ENCODE measurements at places on chromosomes 3 and 15.

- no peak for DNase-seq
Observed at GRCh38 chr3:64291345-64291744, 66.1 kb upstream of the PRICKLE2 start.

GRCh38 chr3:38141952-38142273, 3.5 kb downstream of the MYD88 start:
- no peak for DNase-seq

DNA sequence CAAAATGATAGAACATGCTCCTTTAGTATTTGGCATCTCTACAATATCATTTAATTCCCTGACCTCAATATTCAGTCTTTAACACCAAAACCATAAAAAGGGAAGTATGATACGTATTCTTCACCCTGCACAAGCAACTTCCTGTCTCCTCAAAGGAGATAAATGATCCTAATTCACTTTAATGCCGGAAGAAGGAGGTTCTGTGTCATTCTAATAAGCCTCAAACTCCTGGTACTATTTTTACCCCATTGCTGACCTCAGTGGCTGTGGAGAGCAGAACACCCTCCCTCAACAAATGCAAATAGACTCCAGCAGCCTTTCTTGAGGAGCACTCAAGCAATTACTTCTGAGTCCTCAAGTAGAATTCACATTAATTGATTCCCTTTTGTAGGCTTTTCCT, 173.3 kb downstream of the TMEM108 start:
- no peak for DNase-seq

DNA sequence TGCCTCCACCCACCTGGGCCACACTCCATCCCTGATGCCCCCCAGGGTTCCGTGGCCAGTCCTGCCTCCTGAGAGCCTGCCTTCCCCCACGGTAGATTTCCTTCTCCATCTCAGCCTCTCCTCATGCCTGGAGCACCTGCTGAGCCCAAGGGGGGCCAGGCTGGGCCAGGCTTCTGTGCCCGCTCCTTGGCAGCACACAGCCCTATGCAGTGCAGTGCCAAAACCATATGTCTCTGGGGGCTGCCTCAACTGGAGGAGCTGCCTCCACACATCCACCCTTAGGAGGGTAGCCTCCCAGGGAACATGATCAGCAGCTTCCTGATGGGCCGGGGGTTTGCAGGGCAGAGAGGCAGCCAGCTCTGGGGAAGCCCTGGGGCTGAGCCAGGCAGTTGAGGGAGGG, 24.6 kb upstream of the GATA2 start:
- DNase-seq: no peak

- DNase-seq: no peak
Observed at GRCh38 chr15:52068004-52068615, 44.5 kb downstream of the BCL2L10 start.

GRCh38 chr3:141231952-141232823, 563 bp downstream of the PXYLP1 start:
- DNase-seq: peak; percentile 20

- no peak for DNase-seq
Observed at GRCh38 chr3:108488631-108489030, 21.8 kb downstream of the MYH15 start.

DNA sequence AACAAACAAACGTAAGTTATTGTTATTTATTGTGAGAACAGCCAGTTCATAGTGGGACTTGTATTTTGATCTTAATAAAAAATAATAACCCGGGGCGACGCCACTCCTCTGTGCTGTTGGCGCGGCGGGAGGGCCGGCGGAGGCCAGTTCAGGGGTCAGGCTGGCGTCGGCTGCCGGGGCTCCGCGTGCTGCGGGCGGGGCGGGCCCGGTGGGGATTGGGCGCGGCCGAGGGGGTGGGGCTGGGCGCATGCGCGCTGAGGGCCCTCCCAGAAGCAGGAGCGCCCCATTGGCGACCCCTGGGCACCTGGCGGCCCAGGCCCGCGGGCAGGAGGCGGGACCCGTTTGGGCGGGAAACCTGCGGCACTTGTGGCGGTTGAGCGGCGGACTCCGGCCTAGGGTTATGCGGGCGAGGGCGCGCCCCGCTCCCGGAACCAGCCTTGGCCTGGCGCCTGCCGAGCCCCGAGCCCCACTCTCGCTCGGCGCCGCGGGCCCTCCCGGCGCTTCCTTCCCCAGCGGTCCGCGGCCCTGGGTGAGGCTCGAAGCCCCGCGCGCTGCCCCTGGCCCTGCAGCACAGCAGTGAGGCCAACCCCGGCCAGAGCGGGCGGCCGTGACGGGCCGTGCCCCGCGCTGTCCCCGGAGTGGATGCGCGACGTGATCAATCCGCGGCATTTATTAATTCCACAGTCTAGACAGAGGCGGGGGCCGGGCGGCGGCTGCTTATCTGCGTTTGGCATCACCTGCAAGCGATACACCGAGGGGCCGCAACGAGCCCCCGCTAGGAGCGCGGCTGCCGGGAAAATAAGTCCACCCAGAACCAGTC, 6.0 kb downstream of the ISL2 start:
- DNase-seq: peak; percentile 18

- DNase-seq: no peak
Observed at GRCh38 chr15:38228618-38229017, 24.0 kb upstream of the SPRED1 start.

- no peak for DNase-seq
Observed at GRCh38 chr15:85527895-85528294, 147.5 kb downstream of the AKAP13 start.

GRCh38 chr15:31563001-31563400, 236.4 kb downstream of the KLF13 start:
- DNase-seq: no peak

GRCh38 chr3:71583566-71584393, at the start of gene FOXP1:
TSS of gene FOXP1 (minus strand) at chr3:71583728. CDS start at chr3:71198381, 385,347 bp downstream.
- DNase-seq: peak; percentile 79

DNA sequence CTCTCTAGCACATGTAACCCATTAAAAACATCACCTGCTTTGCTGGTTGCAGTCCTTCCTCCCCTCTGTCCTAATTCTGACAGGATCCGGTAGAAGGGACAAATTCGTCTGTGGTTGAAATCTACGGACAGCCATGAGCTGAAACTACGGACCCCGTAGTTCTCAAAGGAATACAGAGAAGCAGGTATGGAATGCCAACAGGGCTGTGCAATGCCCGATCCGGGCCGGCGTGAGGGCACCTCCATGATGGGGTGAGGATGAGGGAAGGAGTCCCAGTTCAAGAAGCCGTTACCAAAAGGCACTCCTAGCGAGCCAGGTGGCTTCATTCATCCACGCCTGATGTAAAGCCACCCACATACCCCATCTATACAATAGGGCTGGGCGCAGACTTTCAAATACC, 160.0 kb upstream of the NSMCE3 start:
- no peak for DNase-seq

- no peak for DNase-seq
Observed at GRCh38 chr3:139676108-139676507, 1.7 kb downstream of the NMNAT3 start.

GRCh38 chr15:51065781-51066180, 28.9 kb downstream of the TNFAIP8L3 start:
- no peak for DNase-seq

- peak; percentile 93 for DNase-seq
Observed at GRCh38 chr15:76206325-76206976, 104.8 kb downstream of the ETFA start.

DNA sequence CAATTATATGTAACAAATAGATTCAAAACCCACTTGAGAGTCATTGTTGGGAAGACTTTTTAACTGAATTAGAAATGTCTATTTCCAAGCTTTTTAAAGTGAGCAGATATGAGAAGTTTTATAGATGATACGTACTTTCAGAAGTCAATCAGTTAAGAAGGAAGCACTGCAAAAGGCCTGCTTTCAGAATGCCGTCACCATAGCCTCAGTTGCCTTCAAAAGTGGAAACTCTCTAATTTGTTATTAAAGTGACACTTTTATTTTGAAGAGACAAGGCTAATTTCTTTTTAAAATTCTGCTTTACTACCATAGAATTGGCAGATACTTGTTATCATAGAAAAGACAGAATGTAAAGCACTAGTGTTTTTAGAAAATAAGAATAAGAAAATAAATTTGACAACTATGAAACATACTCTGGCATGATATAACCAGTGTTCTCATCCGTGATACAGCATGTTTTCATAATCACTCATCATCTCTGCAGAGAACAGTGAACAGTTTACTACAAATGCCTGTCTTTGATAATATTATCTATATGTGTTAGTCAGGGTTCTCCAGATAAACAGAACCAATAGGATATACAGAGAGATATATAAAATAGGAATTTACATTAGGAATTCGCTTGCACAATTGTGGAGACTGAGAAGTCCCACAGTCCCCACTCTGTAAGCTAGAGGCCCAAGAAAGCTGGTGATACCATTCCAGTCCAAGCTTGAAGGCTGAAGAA, 7.0 kb upstream of the PLD1 start:
- no peak for DNase-seq

DNA sequence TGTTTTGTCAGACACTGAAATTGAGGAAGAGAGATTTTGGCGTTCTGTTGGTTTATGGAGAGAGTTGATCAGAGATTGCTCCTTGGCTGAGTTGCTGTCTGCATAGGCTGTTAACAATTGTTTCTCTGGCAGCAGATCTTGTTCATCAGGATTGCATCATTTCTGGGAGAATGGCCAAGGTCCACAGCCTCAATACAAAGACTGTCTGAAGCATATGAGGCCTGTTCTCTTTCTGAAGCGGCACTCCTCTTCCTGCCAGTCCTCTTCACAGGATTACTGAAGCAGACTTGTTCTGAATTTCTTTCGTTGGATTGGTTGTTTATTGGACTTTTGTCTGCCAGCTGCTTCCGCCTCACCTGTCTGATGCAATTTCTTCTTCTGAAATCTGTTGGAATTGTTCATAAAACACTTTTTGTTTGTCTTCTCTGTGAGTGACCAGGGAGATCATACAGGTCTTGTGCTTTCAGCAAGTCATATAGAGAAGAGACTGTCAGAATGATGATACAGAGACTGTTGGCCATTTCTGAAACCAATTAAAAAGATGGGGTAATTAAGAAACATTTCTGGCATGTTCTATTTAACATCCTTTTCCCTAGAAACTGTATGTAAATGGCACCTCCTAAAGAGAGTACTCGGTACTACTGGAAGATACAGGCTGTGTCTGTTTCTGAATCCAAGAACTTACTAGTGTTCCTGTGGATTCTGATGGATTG, 25.5 kb downstream of the SETD5 start:
- DNase-seq: peak; percentile 92

- no peak for DNase-seq
Observed at GRCh38 chr15:96123028-96123400, 207.5 kb upstream of the NR2F2 start.

DNA sequence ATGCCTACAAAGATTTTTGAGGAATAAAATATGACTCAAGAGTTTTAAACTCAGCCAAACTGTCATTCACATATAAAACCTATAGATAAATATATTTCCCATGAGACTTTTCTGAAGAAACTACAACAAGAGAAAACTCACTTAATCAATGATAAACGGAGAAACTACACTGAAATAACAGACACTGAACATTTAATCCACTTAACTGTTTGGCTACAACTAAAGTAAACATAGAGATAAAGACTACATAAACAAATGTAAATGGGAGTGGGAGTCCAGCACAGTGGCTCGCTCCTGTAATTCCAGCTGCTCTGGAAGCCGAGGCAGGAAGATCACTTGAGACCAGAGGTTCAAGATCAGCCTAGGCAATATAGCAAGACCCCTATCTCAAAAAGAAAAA, 79.2 kb downstream of the MEX3B start:
- no peak for DNase-seq

DNA sequence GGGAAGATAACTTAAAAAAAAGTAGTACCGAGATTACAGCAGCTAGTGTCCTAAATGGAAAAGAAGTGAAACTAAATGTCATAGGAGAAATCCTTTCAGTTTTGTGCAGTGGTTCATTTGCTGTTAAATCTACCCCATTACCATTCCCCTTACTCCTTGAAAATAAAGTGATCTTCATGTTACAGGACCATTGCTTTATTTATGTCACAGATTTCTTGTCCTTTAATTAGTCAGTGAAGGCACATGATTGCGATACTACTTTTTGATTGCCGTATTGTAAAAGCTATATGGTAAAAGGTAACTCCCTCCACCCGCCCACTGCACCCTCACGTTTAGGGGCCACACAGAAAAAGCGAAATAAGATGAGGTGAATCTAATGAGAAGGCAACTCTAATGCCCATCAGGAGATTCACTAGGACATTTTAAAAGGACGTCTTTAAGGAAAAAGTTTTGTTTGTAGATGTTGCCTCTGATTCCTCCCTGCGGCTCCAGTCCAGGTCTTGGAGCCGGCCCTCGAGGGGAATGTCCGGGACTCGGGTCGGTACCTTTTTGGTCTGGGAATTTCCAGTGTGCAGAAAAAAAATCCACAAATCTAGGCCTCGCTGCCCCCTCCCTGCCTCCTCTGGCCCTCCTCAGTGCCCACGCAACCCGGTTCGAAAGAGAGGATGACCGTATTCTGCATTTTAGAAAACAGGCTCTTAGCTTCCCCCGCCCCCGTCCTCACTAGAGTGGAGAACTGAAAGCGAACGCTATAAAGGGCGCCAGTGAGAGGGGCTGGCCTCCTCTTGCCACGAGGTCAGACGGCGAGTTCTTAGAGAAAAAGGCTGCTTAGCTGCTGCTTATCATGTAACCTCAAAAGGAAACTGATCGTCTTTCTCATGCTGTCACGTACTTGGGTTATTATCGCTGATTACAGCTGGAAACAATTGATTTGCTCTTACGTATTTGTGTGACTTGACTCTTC, 21.8 kb upstream of the NFKBIZ start:
- DNase-seq: no peak

DNA sequence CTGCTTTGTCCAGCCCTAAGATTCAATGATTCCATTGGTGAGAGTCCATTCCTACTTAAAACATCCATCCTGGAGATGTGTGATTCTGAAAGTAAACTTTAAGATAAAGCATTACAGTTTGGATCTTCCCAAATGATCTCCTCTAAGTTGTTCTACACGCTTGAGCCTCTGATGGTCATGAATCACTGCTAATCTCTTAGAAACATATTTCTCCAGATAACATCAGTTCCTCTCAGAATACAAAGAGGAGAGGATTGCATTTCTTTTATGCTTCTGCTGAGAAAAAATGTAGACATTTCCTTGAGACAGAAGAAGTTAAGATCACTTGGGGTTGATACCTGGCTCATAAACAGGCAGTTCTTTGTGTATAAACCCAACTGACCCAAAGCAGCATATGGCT, 281.2 kb upstream of the DPH6 start:
- DNase-seq: no peak

DNA sequence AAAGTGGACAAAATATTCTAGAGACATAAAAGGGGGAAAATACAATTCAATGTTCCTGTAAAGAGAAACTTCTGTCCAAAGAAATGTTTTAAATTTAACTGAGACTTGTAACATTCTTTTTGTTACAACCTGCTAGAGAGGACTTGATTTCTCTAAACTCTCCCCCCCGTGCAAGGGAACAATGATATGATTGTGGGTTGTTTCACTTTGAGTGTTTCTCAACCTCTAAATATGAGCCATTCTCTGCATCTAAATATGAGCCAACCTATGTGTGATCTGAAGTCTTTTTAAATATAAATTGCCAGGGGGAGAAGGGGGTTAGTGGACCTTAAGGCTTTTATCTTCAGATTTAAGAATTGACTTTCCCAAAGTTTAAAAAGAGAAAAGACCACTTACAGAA, 14.6 kb downstream of the ZNF860 start:
- no peak for DNase-seq

GRCh38 chr3:177438596-177439220, 241.4 kb upstream of the TBL1XR1 start:
- no peak for DNase-seq

- no peak for DNase-seq
Observed at GRCh38 chr3:40019376-40019775, 210.0 kb downstream of the MYRIP start.
